ENCODE measurements at places on chromosomes 16 and 17.

GRCh38 chr16:9151597-9151996 lies 60.2 kb downstream of the HAPSTR1 start:
- peak; percentile 68 for DNase-seq

GRCh38 chr16:49821614-49822282 lies 34.2 kb downstream of the ZNF423 start:
- no peak for DNase-seq

- DNase-seq: peak; percentile 82
These were observed 7.1 kb downstream of the NXPH3 start for GRCh38 chr17:49582789-49583188.

GRCh38 chr16:17177959-17178905 lies 292.5 kb downstream of the XYLT1 start:
- DNase-seq: peak; percentile 7

DNA sequence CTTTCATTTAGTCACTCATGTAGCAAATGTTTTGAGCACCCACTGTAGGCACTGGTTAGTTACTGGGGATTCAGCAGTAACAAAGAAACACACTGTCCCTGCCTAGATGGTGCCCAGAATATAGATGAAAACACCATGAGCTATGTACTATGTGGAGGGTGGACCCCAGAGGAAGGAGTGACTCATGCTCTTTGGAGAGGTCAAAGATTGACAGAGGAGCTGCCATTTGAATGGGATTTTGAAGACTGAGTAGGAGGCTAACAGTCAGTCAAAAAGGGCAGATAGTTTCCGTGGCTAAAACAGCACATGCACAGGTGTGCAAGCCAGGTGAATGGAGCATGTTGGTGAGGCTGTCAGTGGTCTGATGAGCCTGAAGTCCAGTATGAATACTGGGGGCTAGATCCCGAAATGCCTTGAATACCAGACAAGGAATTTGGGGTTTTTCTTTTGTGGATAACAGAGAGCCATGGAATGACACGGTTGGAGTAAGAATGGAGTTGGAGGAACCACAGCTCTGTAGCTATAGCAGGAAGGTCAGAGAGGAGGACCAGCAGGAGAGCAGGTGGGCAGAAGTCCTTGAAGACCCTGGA lies 6.1 kb downstream of the IL21R start:
- peak; percentile 43 for DNase-seq

- no peak for DNase-seq
These were observed 15.6 kb upstream of the LITAF start for GRCh38 chr16:11602321-11602720.

DNA sequence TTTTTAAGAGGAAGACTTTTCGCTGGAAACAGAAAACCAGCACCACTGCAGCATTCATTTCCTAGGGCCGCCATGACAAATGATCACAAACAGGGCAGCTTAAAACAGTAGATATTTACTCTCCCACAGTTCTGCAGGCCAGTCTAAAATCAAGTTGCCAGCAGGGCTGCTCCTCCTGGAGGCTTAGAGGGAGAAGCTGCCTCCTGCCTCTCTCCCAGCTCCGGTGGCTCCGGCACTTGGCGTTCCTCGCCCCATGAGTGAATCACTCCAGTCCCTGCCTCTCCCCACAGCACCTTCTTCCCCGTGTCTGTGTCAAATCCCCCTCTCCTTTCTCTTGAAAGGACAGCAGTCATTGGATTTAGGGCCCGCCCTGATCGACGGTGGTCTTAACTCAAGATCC lies 72.1 kb downstream of the SOCS1 start:
- DNase-seq: no peak

- DNase-seq: peak; percentile 78
These were observed 18.5 kb downstream of the TOP2A start for GRCh38 chr17:40399185-40399584.

GRCh38 chr16:12398683-12399047 lies 405.0 kb downstream of the CPPED1 start:
- DNase-seq: no peak

DNA sequence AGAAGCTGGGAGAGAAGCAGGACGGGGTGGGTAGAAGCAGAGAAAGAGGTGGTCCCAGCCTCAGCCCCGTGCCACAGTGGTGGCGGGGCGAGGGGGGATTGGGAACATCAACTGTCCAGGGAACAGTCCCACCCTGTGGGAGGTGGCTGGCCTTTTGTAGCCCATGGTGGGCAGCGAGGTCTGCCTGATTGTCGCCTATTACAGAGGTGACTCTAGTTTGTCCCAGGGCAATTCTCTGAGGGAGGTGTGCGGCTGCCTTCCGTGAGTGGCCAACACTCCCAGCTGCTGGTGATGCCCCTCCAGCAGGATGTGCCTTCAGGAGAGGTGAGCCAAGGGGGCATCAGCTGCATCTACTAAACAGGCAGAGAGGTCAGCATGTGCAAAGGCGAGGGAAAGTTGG lies 5.0 kb upstream of the BRD7 start:
- DNase-seq: no peak

DNA sequence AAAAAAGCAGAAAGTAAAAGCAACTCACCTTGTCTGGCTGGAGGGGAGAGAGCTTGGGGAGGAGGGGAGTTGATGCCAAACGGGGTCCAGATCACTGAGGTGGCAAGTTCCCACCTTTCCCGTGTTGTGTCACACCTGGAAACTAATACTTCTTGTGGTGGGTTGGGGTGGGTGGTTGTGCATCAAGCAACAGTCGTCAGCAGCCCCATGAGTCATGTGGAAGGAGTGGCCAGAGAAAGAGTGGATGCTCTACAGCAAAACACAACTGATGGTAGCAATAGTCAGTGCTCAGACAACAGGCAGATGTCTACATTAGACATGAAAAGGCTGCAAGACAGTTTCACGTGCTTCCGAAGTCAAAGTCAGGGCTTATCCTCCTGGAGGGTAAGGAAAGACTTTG lies 35.4 kb downstream of the ARSG start:
- DNase-seq: peak; percentile 47

GRCh38 chr17:40099619-40100418 lies 570 bp downstream of the NR1D1 start:
- DNase-seq: peak; percentile 54

- DNase-seq: no peak
These were observed 44.1 kb downstream of the TBX4 start for GRCh38 chr17:61496174-61496956.

GRCh38 chr16:12757546-12757945 lies 46.1 kb downstream of the CPPED1 start:
- no peak for DNase-seq

DNA sequence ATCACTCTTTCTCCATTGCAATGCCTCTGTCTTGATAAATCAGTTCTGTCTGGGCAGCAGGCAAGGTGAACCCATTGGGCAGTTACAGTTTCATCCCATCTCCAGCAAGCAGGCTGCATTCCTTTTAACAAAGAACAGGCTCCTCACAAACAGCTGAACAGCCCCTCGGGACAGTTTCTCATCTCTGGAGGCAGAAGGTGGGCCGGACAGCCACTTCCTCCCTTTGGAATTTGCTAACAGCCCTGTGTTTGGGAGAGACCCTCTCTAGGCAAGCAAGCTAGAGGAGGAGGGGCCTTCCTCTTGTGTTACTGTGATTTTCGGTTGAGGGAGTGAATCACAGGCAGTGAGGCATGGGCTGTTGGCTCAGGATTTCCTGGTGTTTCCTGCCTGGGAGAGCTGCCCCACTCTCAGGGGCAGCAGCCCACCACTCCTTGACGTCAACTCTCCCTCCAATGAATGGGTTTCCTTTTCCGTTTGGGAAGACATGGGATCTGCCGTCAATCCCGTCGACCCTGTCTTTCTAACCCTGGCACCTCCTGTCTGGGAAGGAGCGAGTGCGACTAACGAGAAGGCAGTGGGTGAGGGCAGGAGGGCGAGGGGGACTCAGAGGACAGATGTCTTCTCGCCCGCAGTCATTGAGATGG lies 3.7 kb upstream of the PGS1 start:
- peak; percentile 90 for DNase-seq

- DNase-seq: no peak
These were observed 10.4 kb downstream of the CARD14 start for GRCh38 chr17:80180192-80180591.

DNA sequence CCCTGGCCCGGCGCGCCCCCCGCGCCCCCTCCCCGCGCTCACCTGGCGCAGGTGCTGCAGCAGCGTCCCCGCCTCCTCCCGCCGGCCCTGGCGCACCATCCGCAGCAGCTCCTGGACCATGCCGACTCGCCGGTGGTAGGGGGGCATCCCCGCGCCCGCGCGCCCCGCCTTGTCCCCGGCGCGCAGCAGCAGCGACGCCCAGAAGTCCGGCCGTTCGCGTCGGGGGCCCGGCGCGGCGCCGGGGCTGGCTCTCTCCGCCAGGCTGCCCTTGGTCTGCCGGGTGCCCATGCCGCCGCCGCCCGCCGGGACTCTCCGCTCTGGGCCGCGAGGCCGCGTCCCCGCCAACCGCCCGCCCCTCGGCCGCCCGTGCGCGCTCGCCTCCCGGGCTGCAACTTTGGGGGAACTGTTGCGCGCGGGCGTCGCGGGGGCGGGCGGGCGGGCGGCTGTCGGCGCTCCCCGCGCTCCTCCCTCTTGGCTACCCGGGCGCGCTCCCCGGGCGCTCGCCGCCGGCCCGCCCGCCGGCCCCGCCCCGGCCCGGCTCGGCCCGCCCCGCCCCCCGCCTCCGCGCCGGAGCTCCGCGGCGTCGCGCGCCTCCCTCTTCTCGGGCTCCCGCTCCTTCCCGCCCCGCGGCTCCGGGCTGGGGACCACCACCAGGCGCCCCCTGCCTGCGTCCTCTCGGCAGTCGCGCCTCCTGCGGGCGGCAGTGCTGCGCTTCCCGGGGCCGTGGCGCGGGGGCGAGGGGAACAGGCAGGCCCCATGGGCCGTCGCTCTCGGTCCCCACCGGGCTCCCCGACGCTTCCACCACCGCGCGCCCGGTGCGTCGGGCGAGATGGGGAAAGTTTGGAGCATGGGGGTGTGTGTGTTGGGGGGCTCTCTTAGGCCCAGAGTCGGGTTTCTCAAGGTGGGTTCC lies at the start of gene LRRC75A:
LRRC75A (minus strand) TSS at position 491 of the 910 bp plus-strand sequence; CDS start at position 288, 203 bp downstream.
- DNase-seq: peak; percentile 62

GRCh38 chr16:17273142-17273561 lies 197.6 kb downstream of the XYLT1 start:
- peak; percentile 87 for DNase-seq

Measured in ELR (cell line).